ENCODE measurements at places on chromosomes 3 and 15.

- no peak for DNase-seq
Measured at GRCh38 chr3:185677146-185677829, 91.2 kb downstream of the SENP2 start.

DNA sequence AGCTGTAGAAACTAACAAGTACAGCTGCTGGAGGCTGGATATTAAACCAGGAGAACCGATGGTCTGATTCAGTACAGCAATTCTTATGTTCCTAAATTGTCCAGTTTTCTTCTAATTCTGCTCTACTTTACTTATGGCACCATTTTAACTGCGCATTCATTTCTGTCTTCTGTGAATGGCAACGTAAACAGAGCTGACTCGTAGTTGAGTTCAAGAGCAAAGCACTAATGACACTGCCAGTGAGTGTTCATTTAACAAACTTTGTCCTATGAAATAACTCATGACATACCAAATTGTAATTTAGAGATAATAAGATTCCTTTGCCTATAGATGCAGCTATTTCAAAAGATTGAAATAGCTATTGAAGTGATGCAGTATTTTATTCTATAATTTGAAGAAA, 48.7 kb downstream of the BCHE start:
- DNase-seq: no peak

- no peak for DNase-seq
Measured at GRCh38 chr3:153043729-153044328, 118.2 kb upstream of the RAP2B start.

DNA sequence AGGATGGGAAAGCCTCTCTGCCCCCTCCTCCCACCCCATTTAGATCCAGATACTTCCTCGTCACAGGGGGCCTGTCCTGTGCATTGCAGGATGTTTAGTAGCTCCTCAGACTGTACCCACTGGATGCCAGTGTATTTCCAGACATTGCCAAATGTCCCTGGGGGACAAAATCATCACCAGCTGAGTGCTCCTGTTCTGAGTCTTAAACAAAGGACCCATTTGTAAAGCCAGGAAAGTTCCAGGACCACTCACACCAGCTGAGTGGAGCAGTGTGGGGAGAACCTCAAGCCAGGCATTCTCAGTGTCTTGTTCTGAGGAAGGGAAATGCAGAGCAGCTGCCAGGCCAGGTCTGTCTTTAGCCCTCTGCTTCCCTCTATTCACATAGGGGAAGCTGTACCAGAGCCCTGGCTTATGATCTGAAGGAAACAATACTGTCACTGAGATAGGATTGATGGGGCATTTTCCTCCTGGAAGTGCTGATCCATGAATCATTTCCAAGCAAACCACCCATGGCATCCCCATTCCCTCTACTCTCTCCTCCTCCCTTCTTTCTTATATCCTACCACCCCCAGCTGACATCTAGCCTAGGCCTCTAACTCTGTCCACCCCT, 67.4 kb upstream of the MEX3B start:
- DNase-seq: no peak

DNA sequence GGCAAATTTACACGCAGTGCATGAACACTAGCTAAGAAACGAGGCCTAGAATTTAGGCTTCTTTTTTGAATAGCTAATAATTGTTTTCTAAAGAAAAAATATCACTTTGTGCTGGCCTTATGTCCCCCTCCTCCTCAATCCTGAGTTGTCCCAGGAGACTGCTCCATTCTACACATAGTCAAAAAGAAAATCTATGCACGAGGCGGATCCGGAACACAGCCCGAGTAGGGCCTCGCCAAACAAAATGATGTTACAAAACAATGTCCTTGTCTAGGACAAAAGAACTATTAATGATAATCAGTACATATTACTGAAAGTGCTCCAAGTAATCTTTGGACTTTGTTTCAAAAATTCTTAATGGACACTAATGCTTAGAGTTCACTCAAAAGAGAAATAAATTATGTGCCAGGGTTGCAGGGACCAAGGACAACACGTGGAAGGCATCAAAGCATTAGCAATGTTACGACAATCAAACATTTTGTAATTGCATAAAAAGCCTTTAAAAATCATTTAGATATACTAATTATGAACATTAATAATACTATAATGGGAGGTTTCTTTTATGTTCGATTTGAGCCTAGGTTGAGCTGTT, 206.5 kb upstream of the ICE2 start:
- no peak for DNase-seq

- DNase-seq: no peak
Measured at GRCh38 chr3:99545941-99546580, 92.3 kb upstream of the COL8A1 start.

- no peak for DNase-seq
Measured at GRCh38 chr3:100761951-100762350, 52.7 kb downstream of the TFG start.

All from stimulated activated CD8-positive, alpha-beta memory T cell treated with anti-CD3 and anti-CD28 coated beads, Interleukin-15, amount 100 ng/mL, for 4 hours (primary cell).